Stimulated activated CD8-positive, alpha-beta memory T cell treated with anti-CD3 and anti-CD28 coated beads, Interleukin-15, amount 100 ng/mL, for 4 hours (primary cell): ENCODE measurements at places on chromosomes 2 and 18.

- no peak for DNase-seq
These were observed 152.8 kb downstream of the DSEL start for GRCh38 chr18:67363694-67364093.

DNA sequence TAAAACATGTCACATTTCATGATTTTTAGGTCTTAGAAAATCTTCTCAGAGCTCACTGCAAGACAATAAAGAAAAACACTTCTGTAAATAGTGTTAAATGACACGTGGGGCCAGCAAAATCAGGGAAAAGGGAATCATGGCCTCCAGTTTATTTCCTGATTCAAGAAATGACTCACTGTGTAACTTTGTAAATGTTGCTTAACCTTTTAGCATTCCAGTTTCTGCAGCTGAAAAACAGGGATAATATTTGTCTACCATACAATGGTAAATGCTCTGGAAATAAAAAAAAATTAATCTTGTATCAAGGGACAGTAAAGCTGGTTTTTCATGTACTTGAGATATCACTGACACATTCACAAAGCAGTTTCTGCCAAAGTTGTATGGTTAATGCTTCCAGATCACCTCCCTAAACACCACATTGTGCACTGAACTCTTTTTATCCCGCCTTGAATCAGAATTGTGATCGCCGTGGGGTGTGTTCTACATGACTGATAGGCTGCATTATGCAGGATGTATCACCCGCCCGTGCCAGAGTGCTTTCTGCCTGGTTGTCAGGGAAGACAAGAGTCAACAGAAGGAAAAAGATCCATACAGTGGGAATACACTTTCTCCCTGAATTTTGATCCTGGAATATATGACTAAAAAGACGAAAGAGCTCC, 238.8 kb downstream of the IKZF2 start:
- no peak for DNase-seq

GRCh38 chr2:164981217-164981990, 26.1 kb upstream of the SLC38A11 start:
- DNase-seq: no peak

- no peak for DNase-seq
These were observed 33.2 kb downstream of the ANKRD29 start for GRCh38 chr18:23629444-23629946.

DNA sequence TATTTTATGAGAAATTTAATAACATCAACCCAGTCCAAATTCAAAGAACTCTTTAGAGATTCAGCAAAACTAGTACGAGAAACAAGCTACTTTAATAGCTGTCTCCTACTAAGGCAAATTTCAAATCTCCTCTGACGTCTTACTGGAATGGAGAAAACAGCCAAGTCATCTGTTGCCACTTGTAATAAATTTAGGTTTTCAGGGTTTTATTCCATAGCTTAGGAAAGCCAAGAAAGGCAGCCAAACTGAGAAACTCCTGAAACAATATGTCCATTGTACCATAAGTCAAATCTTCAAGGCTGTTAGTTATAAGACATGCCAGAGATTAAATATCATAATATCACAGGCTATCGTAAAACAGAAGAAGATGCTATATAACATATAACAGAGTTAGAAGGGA, 524.6 kb upstream of the SETBP1 start:
- DNase-seq: no peak

DNA sequence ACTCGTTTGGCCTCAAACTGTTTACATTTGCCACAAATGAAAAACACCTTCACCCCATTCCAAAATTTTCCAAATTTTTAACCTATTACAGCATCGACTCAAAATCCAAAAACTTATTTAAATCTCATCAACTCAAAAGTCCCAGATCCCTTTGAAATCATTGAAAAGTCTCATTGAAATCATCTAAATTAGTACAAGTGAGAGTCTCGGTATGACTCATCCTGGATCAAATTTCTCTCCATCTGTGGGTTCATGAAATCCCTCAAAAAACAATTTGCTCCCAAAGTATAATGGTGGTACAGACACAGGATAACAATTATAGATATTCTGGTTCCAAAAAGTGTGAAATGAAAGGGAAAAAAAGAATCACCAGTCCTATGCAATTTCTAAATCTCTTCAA, 65.1 kb downstream of the LRP1B start:
- no peak for DNase-seq

GRCh38 chr2:64836566-64836965, 152.6 kb upstream of the SLC1A4 start:
- no peak for DNase-seq

DNA sequence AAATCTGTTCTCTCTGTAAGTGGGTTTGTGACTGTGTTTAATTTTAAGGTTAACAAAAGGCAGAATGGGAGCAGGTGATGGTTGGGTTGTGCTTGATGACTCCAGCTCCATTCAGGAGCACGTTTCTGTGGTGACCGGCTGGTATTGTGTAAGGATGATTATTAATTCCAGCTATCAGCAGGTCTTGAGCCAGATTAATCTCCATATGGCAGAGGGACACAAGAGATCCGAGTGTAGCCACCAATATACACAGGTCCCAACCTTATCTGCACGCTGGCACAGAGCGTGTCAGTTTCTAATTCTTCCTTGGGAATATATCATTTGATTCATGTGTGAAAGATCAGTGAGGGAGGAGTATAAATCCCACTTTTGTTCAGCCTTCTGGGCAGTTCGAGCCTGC, 199.0 kb upstream of the DCC start:
- DNase-seq: no peak

GRCh38 chr2:50133766-50134165, 898.2 kb downstream of the NRXN1 start:
- DNase-seq: no peak

DNA sequence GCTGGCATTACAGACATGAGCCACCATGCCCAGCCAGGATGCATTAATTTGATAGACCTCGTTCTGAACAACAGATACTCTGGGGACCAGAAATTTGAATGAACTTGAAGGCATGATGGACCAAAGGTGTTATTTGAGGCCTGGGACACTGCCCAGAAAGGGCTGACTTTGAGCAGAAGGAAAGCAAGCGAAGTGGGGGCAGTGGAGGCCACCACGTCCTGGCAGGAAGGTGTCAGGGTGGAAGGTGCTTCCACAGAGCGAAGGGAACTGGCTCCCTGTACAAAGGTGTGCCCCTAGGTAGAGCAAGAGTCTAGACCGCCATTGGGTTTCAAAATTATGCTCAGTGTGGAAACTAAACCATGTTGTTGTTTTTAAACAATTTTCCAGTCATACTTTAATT, 23.9 kb downstream of the ZNF236 start:
- no peak for DNase-seq

DNA sequence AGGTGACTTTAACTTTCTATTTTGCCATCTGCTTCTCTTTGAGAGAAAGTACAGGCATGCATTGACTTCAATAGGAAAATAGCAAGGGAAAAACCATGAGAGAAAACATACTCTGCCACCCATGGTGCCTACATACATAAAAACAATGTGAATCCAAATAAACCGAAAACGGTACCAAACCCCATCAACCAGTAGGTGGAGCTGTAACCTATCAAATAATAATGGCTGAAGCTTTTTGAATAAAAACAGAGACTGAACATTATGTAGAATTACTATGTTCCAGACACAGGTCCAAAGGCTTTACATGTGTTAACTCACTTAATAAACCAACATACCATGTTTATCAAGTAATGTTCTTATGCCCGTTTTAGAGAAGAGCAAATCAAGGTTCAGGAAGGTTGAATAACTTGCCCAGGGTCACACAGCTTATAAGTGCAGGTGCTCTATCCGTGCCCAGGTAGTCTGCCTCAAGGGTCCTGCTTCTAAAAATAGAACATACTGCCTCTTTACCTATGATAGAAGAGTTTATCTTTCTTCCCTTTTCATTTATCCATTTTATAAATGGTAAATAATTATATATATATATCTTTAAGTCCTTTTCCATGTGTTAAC, 293.9 kb upstream of the SYT4 start:
- DNase-seq: no peak

- no peak for DNase-seq
These were observed 715 bp upstream of the CFAP36 start for GRCh38 chr2:55518841-55519165.

GRCh38 chr2:135246711-135247270, 194.7 kb downstream of the RAB3GAP1 start:
- DNase-seq: no peak

DNA sequence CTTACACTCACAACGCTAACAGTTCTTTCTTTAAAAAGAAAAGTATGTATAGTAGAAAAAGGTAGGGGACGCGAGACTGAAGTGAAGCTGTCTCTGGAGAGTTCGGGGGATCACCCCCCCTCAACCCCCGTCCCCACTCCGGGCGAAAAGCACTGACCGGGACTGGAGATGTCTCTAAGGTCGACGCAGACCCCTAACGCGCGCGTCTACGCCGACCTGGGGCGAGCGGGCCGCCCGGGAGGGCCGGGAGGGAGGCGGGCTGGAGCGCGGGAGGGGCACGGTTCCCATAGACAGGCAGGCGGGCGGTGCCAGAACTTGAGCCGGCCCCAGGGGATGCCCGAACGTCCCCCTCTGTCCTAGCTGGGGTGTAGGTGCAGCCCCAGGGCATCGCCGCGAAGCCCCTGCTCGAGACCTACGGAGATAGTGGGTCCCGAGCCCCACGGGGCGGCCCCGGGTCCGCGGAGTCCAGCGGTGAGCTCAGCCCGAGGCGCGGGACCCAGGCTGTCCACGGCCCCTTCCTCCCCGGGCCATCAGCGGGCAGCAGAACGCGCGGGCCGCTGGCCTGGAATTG, 82.2 kb downstream of the CHRNA1 start:
- DNase-seq: no peak
